ENCODE measurements at places on chromosomes 1 and 21.

GRCh38 chr1:155171836-155172731 lies 1.0 kb downstream of the KRTCAP2 start:
- DNase-seq, result no peak

GRCh38 chr1:32883338-32884031 lies 2.8 kb upstream of the HPCA start:
- no peak for DNase-seq

- no peak for DNase-seq
Observed at GRCh38 chr1:165635329-165635728, 4.3 kb downstream of the MGST3 start.

- peak; percentile 24 for DNase-seq
Observed at GRCh38 chr1:179867493-179868330, 9.9 kb downstream of the TOR1AIP2 start.

GRCh38 chr21:45833414-45833813 lies 148.2 kb upstream of the COL6A1 start:
- no peak for DNase-seq

DNA sequence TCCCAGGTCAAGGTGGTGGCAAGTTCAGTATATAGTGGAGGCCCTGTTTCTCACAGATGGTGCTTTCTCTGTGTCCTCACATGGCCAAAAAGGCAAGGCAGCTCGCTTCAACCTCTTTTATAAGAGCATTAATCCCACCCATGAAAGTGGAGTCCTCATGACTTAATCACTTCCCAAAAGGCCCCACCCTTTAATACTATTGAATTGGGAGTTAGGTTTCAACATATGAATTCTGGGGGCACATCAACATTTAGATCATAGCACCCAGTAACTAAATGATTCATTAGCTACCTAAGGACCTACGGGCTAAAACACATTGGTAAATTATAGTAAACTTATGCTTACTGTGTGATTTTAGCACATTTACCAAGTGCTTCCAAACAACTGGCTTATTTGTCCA lies 317.9 kb downstream of the LTN1 start:
- no peak for DNase-seq

DNA sequence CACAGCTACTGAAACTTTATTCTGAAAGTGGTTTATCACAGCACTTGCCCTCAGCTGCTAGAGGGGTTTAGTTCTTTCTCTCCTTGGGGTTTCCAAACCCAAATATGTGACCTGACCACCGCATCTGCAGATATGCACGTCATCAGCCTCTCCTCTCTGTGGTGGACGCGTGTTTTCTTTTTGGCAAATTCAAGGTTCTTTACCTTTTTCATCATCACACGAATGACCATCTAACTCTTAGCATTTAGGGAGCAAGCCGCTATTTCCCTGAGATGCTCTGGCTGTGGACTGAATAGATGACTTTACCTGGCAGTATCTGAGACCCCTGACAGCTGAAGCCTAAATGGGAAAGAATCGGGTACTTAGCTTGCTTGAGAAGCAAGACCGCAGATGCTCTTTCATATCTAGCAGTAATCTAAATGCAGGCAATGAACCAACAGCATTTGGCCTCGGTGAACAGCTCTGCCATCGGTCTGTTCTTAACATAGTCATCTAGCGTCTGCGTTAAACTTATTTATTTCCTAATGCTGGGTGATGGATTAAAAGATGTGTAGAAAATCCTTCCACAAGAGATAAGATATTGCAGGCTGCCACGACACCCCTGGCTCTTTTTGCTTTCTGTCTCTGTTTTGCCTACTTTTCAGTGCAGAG lies 463.4 kb downstream of the CAMTA1 start:
- DNase-seq, result no peak

- DNase-seq, result no peak
Observed at GRCh38 chr1:31757204-31757679, 6.9 kb downstream of the ADGRB2 start.

DNA sequence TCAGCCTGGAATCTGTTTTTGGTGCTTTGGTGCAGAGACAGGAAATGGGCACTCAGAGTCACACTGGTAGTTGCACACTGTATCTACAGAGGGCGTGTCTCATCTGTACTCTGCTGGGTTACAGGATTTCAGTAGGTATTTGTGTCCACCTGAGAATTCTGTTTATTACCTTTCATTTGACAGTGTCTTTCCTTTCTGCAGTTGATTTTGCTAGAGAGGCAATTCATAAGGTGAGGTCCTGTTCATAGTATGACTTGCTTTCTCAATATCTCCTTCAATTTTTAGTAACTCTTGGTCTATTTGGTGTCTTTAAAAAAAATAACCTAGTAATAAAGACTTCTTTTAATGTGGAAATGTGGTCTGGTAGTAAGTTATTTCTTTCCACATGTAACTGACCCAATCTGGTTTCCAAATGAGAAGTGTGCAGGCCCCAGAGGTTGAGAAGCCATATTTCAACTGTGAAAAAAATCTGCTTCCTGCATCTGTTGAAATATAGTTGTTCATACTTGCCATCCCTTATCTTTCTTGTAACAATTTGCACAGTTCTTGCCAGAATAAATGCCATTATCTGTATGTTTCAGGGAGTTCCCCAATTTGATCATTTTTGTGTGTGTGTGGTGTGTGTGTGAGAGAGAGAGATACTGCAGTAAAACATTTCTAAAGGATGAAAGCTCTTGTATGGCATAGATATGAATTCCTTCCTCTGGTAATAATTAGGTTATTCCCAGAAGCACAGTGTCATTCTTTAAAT lies 78.4 kb upstream of the DNAJC6 start:
- no peak for DNase-seq

DNA sequence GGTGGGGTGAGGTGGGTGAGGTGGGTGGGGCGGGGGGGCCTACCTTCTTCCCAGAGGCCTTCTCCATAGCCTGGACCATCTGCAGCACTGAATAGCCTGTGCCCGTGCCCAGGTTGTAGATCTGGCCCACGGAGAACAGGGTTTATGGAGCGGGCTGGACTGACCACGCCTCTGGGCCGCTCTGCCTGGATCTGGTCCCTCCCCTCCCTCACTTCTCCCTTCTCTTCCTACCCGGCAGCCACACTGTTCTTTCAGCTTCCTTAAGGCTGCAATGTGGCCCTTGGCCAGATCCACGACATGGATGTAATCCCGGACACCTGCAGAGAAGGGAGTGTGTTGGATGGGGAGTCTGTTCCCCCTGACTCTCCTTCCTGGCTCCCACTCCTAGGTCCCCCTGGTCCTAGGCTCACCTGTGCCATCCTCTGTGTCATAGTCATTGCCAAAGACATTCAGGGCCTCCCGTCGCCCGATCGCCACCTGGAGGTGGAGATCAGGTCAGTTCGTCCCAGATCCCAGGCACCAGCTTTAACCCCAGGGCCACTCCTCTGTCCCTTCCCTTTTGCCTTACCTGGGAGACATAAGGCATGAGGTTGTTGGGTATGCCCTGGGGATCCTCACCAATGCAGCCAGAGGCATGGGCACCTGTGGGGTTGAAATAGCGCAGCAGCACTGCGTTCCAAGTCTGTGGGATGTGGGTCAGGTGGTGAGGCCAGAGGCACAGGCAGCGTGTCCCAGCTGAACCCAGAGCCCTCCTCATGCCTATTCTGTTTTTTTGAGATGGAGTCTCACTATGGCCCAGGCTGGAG lies 3.9 kb downstream of the GALE start:
- no peak for DNase-seq

DNA sequence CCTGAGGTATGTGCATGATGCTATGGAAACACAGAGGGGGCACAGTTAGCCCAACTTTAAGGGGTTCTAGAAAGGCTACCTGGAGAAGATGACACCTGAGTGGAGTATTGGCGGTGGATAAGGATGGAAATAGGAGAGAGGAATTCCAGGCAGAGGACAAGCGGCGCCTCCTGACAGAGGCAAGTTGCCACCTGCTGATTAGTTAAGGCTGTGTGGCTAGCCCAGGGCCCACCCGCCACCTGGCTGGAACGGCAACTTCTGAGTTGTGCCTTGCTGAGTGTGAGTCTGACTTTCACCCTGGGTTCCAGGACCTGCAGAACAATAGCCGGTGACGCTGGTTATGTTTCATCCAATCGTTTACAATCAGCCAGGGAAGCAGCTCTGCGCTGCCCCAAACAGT lies 126.9 kb upstream of the LMO4 start:
- no peak for DNase-seq

DNA sequence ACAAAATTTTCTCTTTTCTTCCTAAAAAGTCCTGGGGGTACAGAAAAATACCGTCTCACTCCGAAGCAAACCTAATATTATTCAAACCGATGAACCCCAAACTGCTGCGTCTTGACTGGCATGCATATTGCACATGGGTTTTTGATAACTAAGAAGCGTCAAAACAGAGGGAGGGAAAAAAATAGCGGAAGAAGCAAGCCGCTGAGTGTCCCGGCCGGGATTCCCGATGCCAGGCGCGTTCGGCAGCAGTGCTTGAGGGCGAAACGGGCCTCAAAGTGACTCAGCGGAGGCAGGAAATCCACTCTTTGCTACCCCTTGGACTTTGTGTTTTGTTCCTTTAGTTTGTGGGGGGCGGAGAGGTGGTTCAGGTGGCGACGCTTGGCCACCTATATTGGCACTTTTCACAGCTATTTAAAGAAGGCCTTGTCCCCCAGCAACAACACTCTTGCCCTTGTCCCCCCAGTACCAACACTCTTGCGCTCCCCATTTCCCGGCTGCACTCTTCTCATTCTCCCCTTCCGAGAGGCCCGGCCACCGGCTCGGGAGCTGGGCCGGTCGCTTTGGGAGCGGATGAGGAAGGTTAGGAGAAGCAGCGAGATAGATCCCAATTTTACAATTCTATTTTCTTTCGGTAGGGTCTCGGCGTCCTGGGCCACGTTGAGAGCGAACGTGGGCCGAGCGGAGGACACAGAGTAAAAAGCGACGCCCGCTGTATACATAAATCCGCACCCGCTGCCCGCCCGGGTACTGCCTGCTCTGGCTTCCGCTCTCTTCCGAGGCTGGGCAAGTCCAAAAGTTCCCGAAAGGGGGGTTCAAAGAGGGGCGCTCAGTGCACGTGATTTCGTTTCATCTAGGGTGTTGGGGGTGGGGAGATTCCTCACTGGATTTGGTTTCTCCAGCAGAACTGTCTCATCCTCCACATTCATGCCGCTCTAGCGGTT lies 2.5 kb downstream of the LMX1A start:
- DNase-seq, result no peak

- no peak for DNase-seq
Observed at GRCh38 chr1:2457444-2457843, 18.6 kb upstream of the PLCH2 start.

DNA sequence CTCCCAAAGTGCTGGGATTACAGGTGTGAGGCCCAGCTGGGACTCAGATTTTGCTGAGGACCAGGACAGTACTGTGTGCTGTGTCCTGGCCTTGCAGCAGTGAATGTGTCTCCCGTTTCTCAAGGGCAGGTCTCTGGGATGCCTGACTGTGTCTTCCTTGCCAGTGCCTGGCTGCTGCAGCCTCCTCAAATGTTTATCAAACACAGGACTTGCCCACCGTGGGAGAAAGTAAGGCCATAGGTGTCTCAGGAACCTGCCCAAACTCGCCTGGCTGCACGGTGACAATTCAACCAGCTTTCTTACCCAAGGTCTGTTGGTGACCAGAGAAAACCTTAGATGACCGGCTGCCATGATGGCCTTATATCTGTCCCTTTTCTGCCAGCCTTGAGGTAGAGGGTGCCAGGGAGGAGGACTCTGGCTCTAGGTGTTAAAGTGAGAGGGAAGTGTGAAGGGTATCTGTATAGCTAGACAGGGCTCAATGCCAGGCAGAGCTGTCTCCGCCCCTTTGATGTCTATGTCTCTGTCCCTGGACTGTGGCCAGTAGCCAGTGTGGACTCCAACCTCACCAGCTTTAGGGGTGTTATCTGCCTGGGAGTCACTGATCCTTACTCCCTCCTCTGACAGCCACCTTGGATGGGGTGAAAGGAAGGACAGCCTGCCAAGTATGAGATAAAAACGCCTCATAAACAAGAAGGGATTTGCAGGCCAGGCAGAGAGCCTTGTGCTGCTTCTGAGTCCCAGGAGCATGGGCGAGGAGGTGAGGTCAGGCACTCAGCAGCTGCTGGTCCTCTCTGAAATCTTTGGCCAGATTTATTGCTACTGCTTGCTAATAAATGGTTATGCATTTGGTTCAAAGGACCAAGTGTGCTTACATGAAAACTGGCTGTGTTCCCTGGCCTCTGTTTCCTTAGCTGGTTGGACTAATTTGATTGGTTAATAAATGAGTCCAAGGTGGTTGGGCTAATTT lies 22.3 kb downstream of the IL6R start:
- no peak for DNase-seq

DNA sequence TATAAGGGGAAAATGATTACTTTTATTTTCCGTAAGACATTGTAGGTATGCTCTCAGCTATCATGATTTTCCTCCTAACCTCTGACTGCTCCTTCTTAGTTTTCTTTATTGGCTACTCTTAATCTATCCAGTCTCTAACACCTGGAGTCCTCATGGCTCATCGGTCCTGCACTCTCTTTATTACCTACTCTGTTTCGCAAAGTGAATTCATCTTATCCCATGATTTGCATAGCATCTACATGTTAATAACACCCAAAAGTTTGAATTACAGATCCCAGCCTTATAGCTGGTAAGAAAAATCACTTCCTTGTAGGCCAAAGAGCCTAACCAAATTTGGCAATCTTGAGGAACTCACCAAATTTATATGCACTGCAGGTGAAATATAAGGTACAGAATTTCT lies 136.3 kb downstream of the CDC42BPA start:
- DNase-seq, result no peak
